Dermis blood vessel endothelial cell (primary cell): ENCODE measurements at places on chromosomes 13 and 19. TPM values are rescaled to one million over a fixed set of nuclear protein-coding genes. Genes with fewer than 3 reads are reported as not detected.

GRCh38 chr13:73505376-73505890 lies 446.6 kb downstream of the KLF5 start:
- DNase-seq = no peak

DNA sequence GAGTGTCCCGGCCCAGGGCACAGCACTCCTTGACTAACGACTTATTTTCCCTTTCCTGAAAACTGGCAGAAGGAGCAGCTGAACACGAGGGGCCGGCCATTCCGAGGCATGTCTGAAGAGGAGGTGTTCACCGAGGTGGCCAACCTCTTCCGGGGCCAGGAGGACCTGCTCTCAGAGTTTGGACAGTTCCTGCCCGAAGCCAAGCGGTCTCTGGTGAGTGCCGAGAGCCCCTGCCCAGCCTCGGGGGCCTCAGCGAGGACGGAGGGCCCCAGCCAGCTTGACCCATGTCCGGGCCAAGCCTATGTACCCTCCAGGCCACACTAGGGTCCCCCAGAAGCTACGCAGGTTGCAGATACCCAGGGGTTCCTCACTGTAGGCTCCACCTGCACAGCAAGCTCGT lies 17.7 kb downstream of the SIN3B start:
- DNase-seq = no peak

DNA sequence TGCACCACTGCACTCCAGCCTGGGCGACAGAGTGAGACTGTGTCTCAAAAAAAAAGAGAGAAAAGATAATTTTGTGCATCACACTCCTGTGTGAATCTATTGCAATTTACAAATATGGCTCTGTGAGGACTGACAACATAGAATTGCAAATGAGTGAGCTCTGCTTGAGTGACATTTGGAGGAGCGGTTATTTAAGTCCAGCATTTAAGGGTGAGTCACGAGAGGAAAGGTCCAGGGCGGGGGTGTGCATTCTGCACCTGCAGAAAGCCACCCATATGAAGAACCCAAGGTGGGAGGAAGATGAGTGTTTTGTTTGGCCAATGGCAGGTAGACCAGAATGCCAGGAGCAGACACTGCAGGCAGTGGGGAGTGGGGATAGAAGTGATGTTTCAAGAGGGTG lies 58.5 kb downstream of the DGKH start:
- DNase-seq = no peak

DNA sequence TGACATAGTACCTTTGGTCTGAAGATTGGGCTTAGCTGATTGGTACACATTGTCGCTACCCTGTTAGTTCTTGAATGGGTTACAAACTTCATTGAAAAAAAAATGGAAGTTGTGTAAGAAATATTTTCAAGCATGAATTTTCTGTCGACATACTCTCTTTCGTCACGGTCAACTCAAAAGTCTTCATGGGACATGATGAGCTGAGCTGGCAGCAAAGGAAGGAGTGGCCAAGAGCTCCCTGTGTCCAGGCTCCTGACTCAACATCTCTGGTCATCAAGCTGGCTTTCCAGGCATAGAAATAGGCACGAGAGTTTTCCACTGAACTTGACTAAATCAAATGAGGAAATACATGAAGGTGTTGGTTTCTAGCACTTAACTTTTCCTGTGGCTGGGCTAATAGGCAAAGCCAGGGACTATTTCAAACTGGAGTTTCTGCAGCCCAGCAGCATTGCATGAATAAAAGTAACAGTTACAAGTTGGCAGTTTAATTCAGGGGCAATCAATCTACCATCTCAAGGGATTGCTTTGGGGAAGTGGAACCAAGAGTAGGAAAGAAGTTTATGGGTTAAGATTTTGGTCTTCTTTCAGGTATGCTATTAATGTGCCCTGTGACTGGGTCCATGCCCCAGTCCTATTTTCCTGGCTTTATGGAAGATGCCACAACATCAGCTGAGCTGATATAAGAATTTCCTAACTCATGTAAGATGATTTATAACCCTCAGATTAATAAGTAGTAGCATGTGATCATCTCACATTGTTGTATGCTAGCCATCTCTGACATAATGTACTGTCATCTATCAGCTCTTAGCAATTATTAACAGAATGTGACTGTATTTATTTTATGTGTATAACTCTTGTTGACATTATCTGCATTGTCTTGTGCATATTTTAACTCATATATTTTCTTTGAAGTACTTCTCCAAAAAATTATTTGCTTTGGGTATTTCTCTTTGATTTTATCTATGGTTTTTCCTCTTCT lies 385.8 kb downstream of the DLEU7 start:
- no peak for DNase-seq

- peak; percentile 69 for DNase-seq
Observed at GRCh38 chr13:95323930-95324662, 22.8 kb upstream of the ABCC4 start.

GRCh38 chr13:50699874-50700663 lies 143.4 kb downstream of the DLEU7 start:
- DNase-seq = no peak

DNA sequence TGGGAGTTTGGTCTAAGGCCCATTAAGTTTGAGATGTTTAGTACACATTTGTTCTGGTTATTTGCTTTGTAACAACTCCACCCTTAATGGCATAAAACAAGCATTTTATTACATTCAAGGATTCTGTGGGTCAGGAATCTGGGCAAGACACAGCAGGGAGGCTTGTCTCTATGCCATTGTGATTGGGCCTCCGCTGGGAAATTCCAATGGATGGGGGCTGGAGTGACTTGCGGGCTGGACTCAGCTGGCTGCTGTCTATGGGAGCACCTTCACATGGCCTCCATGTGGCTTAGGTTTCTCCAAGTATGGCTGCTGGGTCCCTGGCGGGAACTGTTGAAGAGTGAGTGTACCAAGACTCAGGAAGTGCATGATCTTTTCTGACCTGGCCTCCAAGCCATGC lies 159.0 kb downstream of the PAN3 start:
- no peak for DNase-seq

DNA sequence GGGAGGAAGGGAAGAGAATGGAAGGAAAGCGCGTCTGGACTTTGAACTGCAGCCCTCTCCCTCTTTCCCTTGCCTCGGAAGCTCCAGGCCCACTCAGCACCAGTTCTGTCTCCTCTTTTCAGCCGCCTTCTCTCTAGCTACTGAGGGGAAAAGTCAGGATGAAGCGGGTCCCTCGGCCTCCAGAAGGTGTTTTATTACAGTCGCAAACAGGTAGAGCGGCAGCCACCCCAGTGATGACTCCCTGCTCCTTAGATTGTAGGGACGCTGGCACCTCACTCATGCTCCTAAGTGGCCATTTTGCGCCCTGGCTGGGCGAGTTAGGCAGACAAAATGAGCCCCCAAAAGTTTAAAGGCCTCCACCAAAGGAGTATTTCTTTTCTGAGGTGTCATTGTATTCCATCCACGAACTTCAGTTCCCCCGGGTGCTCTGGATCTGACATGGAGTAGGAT lies 954 bp upstream of the STK24 start:
- no peak for DNase-seq

DNA sequence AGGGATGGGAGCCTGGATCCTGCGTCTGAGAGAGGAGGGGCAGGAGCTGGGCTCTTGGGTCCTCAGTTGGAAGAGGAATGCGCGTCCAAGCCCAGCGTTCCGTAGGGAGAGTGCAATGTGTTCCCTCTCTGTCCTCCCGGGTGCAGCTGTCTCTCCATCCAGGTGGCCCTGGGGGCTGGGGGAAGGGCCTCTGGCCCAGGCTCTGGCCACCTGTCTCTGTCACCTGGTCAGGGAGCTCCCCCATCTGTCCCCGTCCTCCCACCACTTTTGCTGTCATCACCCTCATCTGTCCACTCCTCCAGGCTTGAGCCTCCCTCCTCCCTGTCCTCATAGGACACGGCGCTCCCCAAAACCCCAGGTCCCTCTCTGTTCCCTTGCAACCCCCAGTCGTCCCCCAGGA lies 3.7 kb upstream of the SBK2 start:
- no peak for DNase-seq

DNA sequence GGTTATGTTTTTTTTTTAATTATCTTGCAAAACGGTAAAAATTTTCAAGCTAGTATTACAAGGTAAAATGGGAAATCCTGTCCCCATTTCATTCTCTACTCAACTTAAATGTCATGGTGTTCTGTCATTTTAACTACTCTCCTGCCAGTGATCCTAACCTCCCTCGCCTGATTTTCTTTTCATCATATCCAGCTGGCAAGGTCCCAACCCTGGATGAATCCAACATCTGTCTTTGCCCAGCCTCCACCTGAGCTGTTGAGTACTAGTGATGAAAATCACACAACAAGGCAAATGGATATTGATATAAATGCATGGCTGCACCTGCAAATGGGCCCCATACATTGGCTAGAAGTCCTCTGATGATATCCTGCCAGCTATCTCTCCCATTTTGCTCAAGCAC lies 6.9 kb upstream of the CDK8 start:
- no peak for DNase-seq

DNA sequence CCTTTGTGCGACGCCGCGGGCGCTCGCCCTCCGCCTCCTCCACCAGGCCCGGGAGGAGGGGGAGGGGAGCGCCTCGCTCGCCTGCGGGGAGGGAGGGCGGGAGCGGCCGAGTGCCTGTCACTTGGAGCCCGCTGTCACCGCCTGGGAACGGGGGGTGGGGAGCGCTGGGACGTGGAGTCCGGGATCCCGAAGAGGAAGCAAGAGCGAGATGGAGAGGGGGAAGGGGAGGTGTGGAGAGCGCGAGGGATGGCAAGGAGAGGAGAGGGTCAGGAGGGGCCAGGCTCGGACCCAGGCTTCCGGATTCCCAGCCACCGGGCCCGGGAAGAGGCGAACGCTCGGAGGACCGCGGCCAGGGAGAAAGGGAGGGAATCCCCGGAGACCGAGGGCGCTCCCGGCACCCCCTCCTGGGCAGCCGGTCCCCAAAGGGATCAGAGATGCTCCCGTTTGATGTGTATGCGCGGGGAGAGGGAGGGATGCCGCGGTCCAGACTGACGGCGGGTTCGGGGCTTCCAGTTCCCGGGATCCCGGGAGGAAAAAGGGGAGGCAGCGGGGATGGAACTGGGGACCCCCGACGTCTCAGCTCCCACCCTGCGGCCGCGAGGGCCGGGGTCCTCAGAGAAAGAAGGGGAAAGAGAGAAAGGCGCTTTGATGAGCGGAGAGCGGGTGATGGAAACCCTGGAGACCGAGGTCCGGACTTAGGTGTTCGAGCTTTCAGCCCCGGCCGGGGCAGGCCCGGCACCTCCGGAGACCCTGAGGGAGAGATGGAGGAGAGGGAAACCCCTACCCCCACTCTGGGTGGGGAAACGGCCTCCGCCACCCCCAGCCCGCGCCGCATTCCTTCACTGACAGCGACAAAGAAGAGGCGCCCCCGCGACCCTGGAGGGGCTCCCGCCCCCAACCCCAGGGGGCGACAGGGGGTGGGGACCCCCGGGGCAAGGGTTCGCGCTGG lies 4.7 kb upstream of the DPF1 start:
- DNase-seq = no peak

DNA sequence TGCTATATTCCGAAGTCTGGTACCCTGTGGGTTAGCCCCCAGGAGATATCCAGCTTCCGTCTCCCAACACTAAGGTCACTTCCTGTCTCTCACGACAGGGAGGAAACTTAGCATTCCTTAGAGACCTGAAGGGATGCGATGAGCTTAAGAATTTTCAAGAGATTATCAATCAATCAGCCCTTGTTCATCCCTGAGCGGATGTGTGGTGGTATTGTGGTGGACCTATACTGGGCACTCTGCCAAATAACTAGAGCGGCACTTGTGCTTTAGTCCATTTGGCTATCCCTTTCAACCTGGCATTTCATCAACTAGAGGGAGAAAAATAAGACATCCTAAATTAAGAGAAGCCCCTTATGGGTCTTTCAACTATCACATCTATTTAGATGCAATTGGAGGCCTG lies 30.9 kb upstream of the ZNF562 start:
- no peak for DNase-seq

- DNase-seq = no peak
Observed at GRCh38 chr13:108269601-108270328, at the start of gene TNFSF13B. TSS of gene TNFSF13B (plus strand) at chr13:108269718. CDS start at chr13:108269896, 178 bp downstream.

- peak; percentile 98 for DNase-seq
Observed at GRCh38 chr13:99314640-99315176, 7.5 kb upstream of the GPR183 start.

- DNase-seq = no peak
Observed at GRCh38 chr13:69565334-69565733, 542.3 kb upstream of the ATXN8OS start.

DNA sequence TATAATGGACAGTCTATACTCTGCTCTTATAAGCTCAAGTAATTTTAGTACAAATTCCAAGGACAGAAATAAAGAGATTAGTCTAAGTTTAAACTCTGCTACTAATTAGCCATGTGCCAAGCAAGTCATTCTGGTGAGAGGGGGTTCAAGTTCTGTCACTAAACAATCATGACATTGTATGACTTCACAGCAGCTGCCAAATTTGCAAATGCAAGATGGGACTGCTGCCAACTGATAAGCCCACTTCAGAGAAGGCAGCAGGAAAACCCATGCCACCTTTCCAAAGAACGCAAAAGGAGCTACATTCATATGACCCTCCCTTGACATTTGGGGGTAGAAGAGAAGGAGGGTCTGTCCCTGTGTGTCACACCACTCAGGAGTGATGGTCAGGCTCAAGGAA lies 60.7 kb upstream of the RFXAP start:
- no peak for DNase-seq

GRCh38 chr19:20925481-20925880 lies 2.4 kb downstream of the ZNF85 start:
- no peak for DNase-seq

DNA sequence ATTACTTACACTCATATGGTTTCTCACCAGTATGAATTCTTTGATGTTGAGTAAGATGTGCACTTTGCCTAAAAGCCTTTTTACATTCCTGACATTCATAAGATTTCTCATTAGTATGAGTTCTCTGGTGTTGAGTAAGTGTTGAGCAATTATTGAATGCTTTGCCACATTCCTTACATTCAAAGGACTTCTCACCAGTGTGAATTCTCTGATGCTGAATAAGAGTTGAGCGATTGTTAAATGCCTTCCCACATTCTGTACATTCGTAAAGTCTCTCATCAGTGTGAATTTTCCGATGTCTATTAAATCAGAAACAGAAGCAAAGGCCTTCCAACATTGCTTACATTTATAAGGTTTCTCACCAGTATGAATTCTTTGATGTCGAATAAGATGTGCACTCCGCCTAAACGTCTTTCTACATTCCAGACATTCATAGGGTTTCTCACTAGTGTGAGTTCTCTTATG lies 14.2 kb upstream of the ZFP30 start:
- no peak for DNase-seq

The LILRA6 gene
- not detected in 2 replicates for total RNA-seq

The ZNF534 gene
- total RNA-seq = not detected in 2 replicates

The RRAS gene
- 24.3 and 28.6 TPM in 2 replicates for total RNA-seq

The GARIN5A gene
- 0.05 and 0.17 TPM in 2 replicates for total RNA-seq

The EPS8L1 gene
- 12.6 and 15.6 TPM in 2 replicates for total RNA-seq

The SLC7A9 gene
- not detected in 2 replicates for total RNA-seq

The RFX1 gene
- total RNA-seq = 2.0 and 7.5 TPM in 2 replicates

The ZIM2 gene
- total RNA-seq = not detected in 2 replicates

The WDR62 gene
- 2.2 and 8.0 TPM in 2 replicates for total RNA-seq

The PSG1 gene
- total RNA-seq = under 0.01 TPM in 1 of 2 replicates, not detected in the other

The REEP6 gene
- 0.34 and 1.0 TPM in 2 replicates for total RNA-seq

The RPL13A gene
- total RNA-seq = 2,583 and 3,504 TPM in 2 replicates

The EEF1AKMT1 gene
- total RNA-seq = 7.7 and 10.0 TPM in 2 replicates

The PALM3 gene
- total RNA-seq = not detected in 2 replicates

The B3GNT3 gene
- 0.42 TPM in 1 of 2 replicates, not detected in the other for total RNA-seq

The KLF1 gene
- 0.17 TPM in 1 of 2 replicates, not detected in the other for total RNA-seq

The PRTN3 gene
- not detected in 2 replicates for total RNA-seq

The C19orf73 gene
- total RNA-seq = 0.65 and 1.4 TPM in 2 replicates

The SYT5 gene
- not detected in 2 replicates for total RNA-seq

The CEACAM8 gene
- not detected in 2 replicates for total RNA-seq
